ENCODE measurements at places on chromosomes 1 and 21.

- no peak for DNase-seq
Observed at GRCh38 chr1:217564207-217564606, 66.7 kb downstream of the GPATCH2 start.

DNA sequence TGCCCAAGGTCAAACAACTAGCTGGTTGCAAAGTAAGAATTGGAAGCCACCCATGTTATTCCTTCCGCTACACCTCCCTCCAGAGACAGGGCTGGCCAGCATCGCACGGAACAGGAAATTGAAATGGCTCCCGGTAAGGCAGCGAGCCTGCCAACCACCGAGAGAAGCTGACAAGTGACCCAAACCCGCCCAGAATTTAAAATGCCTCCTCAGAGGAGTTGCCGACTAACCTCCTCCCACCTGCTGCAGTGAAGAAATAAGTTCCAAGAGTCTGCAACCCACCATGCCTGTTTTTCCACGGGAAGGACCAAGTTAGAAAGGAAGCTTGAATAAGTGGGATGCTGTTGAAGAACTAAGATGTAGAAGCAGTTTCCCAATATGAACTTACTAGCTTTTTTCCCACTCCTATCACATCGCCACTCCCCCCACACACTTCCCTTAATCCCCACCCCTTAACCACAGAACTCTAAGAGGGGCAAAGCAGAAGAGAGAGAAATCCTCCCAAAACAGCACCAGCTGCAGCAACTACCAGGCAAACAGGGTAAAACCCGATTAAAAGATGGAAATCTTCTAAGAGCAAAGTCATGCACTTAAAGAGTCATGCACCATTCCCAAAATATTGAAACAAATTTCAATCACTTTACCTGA, 78.6 kb downstream of the TIAM1 start:
- no peak for DNase-seq

GRCh38 chr1:247905181-247905580, 9.8 kb downstream of the OR2W3 start:
- DNase-seq = no peak

DNA sequence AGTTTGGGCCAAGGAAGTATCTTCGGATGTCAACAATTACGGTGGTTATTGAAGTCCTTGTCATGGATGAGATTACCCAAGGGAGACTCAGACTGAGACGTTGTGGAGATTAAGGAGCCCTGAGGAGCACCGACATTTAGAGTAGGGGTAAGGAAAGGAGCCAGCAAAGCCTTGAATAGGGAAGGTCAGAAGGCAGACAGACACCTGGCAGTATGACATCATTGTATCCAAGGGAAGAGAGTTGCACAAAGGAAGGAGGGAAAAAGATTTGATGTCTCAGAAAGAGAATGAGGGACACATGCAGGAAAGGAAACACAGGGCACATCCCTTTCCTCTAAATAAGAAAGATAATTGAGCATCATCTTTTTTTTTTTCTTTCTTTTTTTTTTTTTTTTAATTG, 11.7 kb downstream of the LAMC2 start:
- DNase-seq = no peak

- DNase-seq = no peak
Observed at GRCh38 chr1:41678111-41678878, 193.8 kb upstream of the EDN2 start.

All from NCI-H1436 treated with DMSO at 0.1 percent for 48 hours (cell line).